Mucosa of gallbladder (tissue), 1 donor: ENCODE measurements at places on chromosomes 12 and 14.

- no peak for DNase-seq
These were observed 22.3 kb downstream of the PPM1H start for GRCh38 chr12:62912644-62913043.

- no peak for DNase-seq
These were observed 58.9 kb downstream of the ARF6 start for GRCh38 chr14:49951691-49952345.

GRCh38 chr12:98373025-98373554, 142.3 kb upstream of the TMPO start:
- no peak for DNase-seq

GRCh38 chr14:68099495-68100045, 280.0 kb downstream of the RAD51B start:
- DNase-seq = no peak

GRCh38 chr12:30515351-30515750, 180.3 kb downstream of the IPO8 start:
- no peak for DNase-seq

DNA sequence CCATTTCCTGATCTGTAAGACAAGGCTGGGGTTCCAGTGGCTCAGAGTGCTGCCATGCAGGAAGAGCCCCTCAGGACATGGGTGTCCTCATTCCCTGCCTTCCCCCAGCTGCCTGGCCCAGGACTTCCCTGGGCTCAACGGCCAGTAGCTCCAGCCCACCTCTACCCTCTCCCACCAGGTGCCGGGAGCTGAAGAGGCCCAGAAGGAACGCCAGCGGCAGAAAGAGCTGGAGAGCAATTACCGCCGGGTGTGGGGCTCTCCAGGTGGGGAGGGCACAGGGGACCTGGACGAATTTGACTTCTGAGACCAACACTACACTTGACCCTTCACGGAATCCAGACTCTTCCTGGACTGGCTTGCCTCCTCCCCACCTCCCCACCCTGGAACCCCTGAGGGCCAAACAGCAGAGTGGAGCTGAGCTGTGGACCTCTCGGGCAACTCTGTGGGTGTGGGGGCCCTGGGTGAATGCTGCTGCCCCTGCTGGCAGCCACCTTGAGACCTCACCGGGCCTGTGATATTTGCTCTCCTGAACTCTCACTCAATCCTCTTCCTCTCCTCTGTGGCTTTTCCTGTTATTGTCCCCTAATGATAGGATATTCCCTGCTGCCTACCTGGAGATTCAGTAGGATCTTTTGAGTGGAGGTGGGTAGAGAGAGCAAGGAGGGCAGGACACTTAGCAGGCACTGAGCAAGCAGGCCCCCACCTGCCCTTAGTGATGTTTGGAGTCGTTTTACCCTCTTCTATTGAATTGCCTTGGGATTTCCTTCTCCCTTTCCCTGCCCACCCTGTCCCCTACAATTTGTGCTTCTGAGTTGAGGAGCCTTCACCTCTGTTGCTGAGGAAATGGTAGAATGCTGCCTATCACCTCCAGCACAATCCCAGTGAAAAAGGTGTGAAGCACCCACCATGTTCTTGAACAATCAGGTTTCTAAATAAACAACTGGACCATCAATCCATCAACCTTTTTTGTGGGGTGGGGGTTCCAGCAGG, 17.6 kb downstream of the AGAP2 start:
- DNase-seq = no peak

GRCh38 chr12:109088818-109089217, 4.5 kb downstream of the ALKBH2 start:
- no peak for DNase-seq

DNA sequence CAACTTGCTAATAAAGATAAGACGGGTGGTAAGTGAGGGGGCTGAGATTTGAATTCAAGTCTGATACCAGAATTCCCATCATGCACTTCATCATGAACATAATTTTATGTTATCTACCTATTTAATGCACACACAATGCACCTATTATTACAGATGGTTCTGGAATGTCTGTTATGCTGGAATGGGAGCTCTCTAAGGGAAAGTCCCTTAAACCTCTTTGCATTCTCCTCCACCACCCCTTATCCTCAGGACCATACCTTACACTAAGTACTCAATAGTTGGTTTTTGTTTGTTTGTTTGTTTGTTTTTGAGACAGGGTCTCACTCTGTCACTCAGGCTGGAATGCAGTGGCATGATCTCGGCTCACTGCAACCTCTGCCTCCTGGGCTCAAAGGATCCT, 7.0 kb upstream of the MSI1 start:
- DNase-seq = no peak

GRCh38 chr14:98704441-98704840, 567.6 kb downstream of the BCL11B start:
- DNase-seq = no peak

DNA sequence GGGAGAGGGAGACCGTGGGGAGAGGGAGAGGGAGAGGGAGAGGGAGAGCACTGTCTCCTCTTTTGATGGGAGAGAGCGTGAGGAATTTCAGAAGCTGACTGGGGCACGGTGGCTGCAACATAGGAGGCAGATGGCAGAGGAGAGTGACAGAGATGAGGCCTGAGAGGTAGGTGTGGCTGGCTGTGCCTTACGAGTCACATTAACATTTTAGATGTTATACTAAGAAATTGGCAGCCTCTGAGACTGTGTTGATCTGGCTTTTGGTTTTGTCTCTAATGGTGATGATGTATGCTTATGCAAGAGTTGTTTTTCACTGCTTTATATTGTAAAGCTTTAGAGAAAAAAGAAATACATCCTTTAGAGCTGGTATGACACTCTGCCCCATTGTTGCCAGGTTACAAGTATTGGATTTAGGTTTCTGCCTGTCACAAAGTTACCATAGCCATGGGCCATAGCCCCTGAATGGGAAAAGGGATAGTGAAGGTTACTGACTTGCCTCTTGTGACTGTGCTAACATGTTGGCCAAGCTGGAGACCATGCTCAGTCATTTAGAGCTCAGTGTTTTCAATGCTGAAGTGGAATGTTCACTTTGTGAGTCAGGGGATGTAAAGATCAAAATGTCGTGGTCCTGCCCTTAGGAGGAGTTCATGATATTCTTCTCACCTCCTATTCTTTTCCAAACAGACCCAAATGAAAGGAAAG, 186.2 kb downstream of the SYNE2 start:
- no peak for DNase-seq

DNA sequence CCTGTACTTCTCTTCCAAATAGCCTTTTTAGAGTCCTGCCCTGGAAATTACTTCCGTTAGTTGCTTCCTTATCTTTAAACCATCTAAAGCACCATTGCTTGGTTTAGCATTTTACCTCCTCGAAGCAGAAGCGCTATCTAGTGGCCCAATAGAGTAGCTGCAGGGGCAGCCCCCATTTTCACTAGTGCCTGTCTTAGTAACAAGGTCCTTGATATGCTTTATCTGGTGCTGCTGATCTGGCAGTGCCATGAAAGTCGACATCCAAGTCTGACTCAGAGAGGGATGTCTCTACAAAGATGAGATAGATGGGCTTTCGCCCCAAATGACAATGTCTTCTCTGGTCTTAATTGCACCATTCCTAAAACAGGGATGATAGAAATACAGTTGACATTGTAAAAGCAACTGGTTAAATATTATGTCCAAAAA, 25.0 kb upstream of the CIT start:
- peak; percentile 61 for DNase-seq

GRCh38 chr14:105107781-105108515, 42.7 kb upstream of the GPR132 start:
- no peak for DNase-seq

GRCh38 chr12:85441741-85442140, 161.7 kb downstream of the ALX1 start:
- no peak for DNase-seq

GRCh38 chr14:51479584-51480325, 172.0 kb upstream of the FRMD6 start:
- DNase-seq = no peak

GRCh38 chr12:102675672-102676071, 195.3 kb upstream of the IGF1 start:
- no peak for DNase-seq

GRCh38 chr12:119576118-119576810, 17.3 kb upstream of the TMEM233 start:
- no peak for DNase-seq

- no peak for DNase-seq
These were observed 14.4 kb downstream of the FAM222A start for GRCh38 chr12:109727746-109728726.

GRCh38 chr12:123571343-123571813, 13.0 kb upstream of the TMED2 start:
- DNase-seq = peak; percentile 15

- no peak for DNase-seq
These were observed 47.0 kb upstream of the KCNH3 start for GRCh38 chr12:49491823-49492222.

DNA sequence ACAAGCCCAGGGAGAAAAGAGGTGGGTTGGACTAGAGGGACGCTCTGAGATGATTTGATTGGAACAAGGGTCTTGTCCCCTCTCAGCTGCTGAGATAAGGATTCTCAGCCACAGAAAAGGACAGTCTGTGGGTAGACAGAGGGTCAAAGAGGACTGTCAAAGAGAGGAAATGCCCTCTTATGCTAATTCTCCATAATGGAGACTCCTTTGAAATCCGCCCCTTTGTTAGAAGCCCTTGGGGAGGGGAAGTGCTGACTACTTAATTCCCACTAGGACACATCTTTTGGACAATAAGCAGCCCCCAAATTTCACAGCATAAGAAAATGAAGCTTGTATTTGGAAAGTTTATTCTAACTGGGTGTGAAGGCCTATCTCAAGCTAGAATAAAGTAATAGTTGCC, 176.6 kb downstream of the KTN1 start:
- DNase-seq = no peak

DNA sequence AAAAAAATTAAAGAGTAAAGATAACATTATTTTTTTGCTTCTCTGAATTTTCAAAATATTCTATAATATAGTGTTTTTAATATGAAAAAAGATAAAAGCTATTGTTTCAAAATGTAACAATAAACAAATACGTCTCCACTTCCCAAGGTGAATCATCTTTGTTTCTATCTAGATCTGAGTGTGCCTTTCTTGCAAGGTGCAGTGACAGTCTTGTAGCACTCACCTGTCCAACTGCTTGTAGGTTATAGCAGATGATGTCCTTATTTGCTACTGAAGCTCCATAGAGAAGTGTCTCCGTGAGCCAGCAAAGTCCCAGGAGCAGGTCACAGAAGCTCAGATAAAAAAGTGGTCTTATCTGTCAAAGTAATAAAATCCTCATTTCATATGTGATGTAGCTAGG, 21.4 kb downstream of the TMEM116 start:
- no peak for DNase-seq

GRCh38 chr12:75812271-75813018, 219.1 kb downstream of the PHLDA1 start:
- no peak for DNase-seq

DNA sequence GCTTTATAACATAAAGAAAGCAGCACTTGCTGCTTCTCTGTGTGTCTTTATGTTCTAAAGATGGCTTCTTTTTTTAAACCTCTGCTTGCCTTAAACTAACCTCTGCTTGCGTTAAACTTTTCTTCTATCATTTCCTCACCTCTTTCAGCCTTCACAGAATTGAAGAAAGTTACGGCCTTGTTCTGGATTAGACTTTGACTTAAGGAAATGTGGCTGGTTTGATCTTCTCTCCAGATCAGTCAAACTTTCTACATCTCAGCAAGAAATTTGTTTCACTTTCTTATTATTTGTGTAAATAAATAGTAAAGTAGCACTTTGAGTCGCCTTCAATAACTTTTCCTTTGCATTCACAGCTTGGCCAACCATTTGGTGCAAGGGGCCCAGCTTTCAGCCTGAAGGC, 64.2 kb downstream of the CMAS start:
- DNase-seq = no peak

DNA sequence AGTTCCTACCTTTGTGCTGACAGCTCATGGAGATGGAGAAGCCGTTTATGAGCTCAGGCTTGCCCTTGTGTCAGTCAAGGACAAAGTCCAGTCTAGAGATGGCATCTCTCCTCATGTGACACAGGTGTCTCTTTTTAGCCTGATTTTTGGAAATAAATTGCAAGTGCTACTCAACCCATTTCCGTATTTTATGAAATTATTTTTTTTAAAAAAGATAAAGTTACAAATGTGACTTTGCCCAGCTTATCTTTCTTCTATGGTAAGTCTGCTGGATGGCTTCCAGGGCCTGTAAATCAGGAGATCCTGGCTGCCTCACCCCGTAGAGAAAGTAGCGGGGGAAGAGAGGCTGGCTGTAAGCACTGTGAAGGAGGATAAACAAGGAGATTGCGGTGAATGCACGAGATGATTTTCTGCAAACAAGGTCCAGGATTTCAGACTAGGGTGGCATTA, 169.7 kb downstream of the MYRFL start:
- DNase-seq = peak; percentile 41

DNA sequence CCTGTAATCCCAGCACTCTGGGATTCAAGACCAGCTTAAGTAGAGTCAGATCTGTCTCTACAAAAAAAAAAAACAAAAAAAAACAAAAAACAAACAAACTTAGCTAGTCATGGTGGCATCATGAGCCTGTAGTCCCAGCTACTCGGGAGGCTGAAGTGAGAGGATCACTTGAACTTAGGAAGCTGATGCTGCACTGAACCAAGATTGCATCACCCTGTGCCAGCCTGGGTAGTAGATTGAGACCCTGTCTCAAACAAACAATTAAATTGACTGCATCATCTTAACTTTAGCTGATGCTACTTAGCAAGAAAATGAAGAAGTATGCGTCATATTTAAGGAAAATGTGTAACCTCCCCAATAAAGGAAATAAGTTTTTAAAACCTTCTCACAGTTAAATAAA, 136.6 kb upstream of the ATXN7L3B start:
- no peak for DNase-seq

- peak; percentile 19 for DNase-seq
These were observed 111.9 kb downstream of the FOXN3 start for GRCh38 chr14:89304972-89305703.

- DNase-seq = no peak
These were observed 476.9 kb downstream of the LRIG3 start for GRCh38 chr12:58443273-58443980.

- DNase-seq = no peak
These were observed 59.0 kb downstream of the LLPH start for GRCh38 chr12:66071549-66071948.

DNA sequence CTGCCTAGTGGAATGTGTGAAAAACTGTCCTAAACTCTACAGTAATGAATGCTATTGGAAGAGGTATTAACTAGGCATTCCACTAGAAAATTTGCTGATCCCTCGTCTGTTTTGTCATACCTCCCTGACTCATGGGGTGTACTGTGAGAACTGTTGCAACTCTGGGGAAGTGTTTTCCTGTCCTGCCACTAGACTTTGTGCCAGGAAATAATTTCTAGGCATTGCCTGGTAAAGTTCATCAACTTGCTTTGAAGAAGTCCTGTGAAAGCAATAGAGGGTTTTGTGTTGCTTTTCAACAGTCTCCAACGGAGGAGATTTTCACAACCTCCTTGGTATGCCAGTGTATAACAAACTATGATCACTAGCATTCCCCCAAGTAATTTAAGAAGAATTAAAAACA, 139.9 kb downstream of the AKAP6 start:
- DNase-seq = no peak

DNA sequence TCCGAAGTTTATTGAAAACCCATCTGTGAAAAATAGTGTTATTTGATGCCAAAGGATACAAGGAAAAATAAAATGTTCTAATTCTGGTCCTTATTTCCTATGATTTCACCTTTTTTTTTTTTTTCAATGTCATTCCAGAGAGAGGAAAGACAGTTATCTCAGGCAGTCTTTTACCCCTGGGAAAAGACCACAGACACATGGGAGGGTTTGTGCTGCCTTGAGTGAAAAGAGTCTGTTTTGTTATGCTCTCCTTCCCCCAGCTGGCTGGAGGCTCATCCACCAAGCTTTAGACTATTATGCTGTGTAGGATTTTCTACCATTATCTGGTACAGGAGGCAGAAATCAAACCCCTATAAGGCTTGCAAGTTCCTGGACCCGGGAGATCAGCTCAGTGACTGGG, 151.8 kb downstream of the CRADD start:
- no peak for DNase-seq
